ENCODE measurements at places on chromosomes 2 and 18. TPM values are rescaled to one million over a fixed set of nuclear protein-coding genes. Genes with fewer than 3 reads are reported as not detected.

AGXT gene
- total RNA-seq = not detected

GRCh38 chr2:8573942-8574195, 108.0 kb upstream of the ID2 start:
- H3K27me3 ChIP-seq = no peaks in the 10 kb centered on the region
- no peaks in the 10 kb centered on the region for H3K36me3 ChIP-seq
- H3K27ac ChIP-seq = no peak overlapping the region
- no peak overlapping the region for H3K4me3 ChIP-seq
- DNase-seq = no peak
- H3K4me1 ChIP-seq = peaks cover 28% of the 10 kb centered on the region

TRAPPC8 gene
- 29.2 TPM for total RNA-seq

CDH7 gene
- not detected for total RNA-seq

GRCh38 chr18:26403491-26403890, 144.9 kb downstream of the KCTD1 start:
- no peak overlapping the region for H3K27ac ChIP-seq
- no peak for DNase-seq
- H3K27me3 ChIP-seq = no peaks in the 10 kb centered on the region

- no peak for DNase-seq
- no peak overlapping the region for H3K4me3 ChIP-seq
- H3K27me3 ChIP-seq = no peaks in the 10 kb centered on the region
- H3K36me3 ChIP-seq = no peaks in the 10 kb centered on the region
These were observed 73.8 kb upstream of the B3GNT7 start for GRCh38 chr2:231321556-231322334.

PFN4 gene
- not detected for total RNA-seq

DNA sequence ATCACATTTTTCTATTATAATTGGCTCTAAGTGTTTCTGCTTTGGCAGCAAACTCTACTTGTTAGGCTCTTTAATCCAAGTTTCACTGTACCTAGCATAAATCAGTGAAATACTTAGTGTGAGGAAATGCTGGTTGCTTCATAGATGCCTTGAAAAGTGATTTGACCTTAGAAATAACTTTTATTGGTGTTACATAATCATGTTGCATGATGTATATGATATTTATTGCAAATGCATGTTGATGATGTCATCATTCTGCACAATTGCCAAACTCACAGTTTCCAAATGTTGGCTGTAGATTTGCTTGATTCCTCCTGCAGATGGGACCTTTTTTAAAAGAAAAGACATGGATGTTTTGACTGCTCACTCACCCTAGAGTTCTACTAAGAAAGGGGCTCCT, 137.6 kb upstream of the BCL2L11 start:
- H3K36me3 ChIP-seq = no peaks in the 10 kb centered on the region
- no peaks in the 10 kb centered on the region for H3K4me1 ChIP-seq
- H3K27ac ChIP-seq = no peak overlapping the region
- H3K4me3 ChIP-seq = no peak overlapping the region
- no peak for DNase-seq

PLGLB1 gene
- total RNA-seq = 4.4 TPM

GRCh38 chr18:3538954-3539617, 89.1 kb downstream of the TGIF1 start:
- H3K4me3 ChIP-seq = no peak overlapping the region
- H3K27me3 ChIP-seq = no peaks in the 10 kb centered on the region
- H3K4me1 ChIP-seq = no peaks in the 10 kb centered on the region
- DNase-seq = no peak
- H3K36me3 ChIP-seq = no peaks in the 10 kb centered on the region
- H3K27ac ChIP-seq = no peak overlapping the region

MARCHF4 gene
- total RNA-seq = not detected

- DNase-seq = peak; percentile 69
- peak within 1 kb of the TSS; percentile 84 for H3K27ac ChIP-seq
- peak within 1 kb of the TSS; percentile 93 for H3K4me3 ChIP-seq
- H3K36me3 ChIP-seq = peaks cover 17% of the 10 kb centered on the region
These were observed at the start of gene CYTIP for GRCh38 chr2:157443795-157444640. Gene CYTIP, minus strand, starts transcription at chr2:157444089. Its CDS starts 69 bp downstream, at chr2:157444020.

DNA sequence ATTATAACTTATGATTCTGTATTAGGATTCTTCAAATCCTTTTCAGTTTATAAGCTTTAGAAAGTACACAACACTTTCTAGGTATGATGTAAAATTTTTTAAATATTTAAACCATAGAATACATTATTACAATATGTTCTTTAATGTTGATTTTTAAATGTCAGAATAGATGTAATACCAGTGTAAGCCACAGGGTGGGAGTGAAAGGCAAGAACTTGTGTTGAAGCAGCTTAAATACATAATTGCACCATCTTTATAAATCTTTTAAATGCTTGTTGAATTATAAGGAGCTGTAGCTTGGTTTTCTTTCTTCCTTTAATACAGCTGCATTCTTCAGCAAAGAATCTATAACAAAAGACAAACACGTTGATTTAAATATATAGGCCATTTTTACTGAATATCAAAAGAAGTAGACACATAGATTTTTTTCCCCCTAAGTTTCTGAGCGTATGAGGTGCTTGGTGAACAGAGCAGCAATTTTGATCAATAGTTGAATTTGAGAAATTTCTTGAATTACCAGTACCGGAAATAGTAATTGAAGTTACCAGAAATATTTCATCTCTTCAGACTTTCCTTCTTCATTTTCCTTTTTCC, 63.0 kb downstream of the TANK start:
- no peaks in the 10 kb centered on the region for H3K4me1 ChIP-seq
- no peaks in the 10 kb centered on the region for H3K27me3 ChIP-seq
- no peak overlapping the region for H3K4me3 ChIP-seq
- DNase-seq = no peak

GRCh38 chr2:98161186-98161585, 74.2 kb downstream of the VWA3B start:
- no peak overlapping the region for H3K27ac ChIP-seq
- no peak for DNase-seq
- no peaks in the 10 kb centered on the region for H3K4me1 ChIP-seq
- no peaks in the 10 kb centered on the region for H3K36me3 ChIP-seq
- H3K4me3 ChIP-seq = no peak overlapping the region

GRCh38 chr2:49661809-49662208, 507.5 kb upstream of the FSHR start:
- no peak overlapping the region for H3K27ac ChIP-seq
- H3K36me3 ChIP-seq = no peaks in the 10 kb centered on the region
- no peak overlapping the region for H3K4me3 ChIP-seq
- no peaks in the 10 kb centered on the region for H3K27me3 ChIP-seq

CFAP221 gene
- not detected for total RNA-seq

SERPINB2 gene
- 1.2 TPM for total RNA-seq

GRCh38 chr18:11368020-11368419, 218.7 kb upstream of the PIEZO2 start:
- DNase-seq = no peak
- no peaks in the 10 kb centered on the region for H3K27me3 ChIP-seq
- no peaks in the 10 kb centered on the region for H3K4me1 ChIP-seq
- H3K36me3 ChIP-seq = no peaks in the 10 kb centered on the region
- H3K27ac ChIP-seq = no peak overlapping the region

GRCh38 chr18:10953672-10954071, 195.7 kb downstream of the PIEZO2 start:
- H3K27ac ChIP-seq = no peak overlapping the region
- no peaks in the 10 kb centered on the region for H3K27me3 ChIP-seq
- no peaks in the 10 kb centered on the region for H3K4me1 ChIP-seq
- no peak for DNase-seq

DNA sequence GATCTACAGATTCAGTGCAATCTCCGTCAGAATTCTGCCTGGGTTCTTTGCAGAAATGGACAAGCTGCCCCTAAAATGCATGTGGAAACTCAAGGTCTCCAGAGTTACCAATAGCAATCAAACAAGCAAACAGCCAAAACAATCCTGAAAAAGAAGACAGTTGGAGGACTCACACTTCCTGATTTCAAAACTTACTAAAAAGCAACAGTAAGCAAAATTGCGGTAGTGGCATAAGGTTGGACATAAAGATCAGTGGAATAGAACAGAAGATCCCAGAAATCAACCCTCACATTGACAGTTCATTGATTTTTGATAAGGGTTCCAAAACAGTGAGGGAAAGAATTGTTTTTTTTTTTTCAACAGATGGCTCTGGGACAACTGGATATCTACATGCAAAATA, 59.7 kb downstream of the NPPC start:
- DNase-seq = no peak
- no peaks in the 10 kb centered on the region for H3K4me1 ChIP-seq
- H3K4me3 ChIP-seq = no peak overlapping the region

- no peaks in the 10 kb centered on the region for H3K4me1 ChIP-seq
- H3K27me3 ChIP-seq = no peaks in the 10 kb centered on the region
- no peak for DNase-seq
- H3K36me3 ChIP-seq = peaks cover 21% of the 10 kb centered on the region
- no peak overlapping the region for H3K4me3 ChIP-seq
- H3K27ac ChIP-seq = no peak overlapping the region
These were observed 24.6 kb downstream of the PTRHD1 start for GRCh38 chr2:24768601-24769000.

GRCh38 chr2:78351208-78351607, 674.3 kb upstream of the REG3G start:
- no peaks in the 10 kb centered on the region for H3K36me3 ChIP-seq
- H3K27me3 ChIP-seq = no peaks in the 10 kb centered on the region
- H3K4me3 ChIP-seq = no peak overlapping the region
- DNase-seq = no peak
- no peaks in the 10 kb centered on the region for H3K4me1 ChIP-seq

ATIC gene
- 298 TPM for total RNA-seq

IL1R2 gene
- total RNA-seq = 0.85 TPM

NYAP2 gene
- total RNA-seq = not detected

GRCh38 chr2:216015722-216016464, 2.5 kb upstream of the MREG start:
- DNase-seq = peak; percentile 38
- H3K36me3 ChIP-seq = no peaks in the 10 kb centered on the region
- H3K4me1 ChIP-seq = peaks cover 41% of the 10 kb centered on the region
- H3K27ac ChIP-seq = peak overlapping the region; percentile 49

DNA sequence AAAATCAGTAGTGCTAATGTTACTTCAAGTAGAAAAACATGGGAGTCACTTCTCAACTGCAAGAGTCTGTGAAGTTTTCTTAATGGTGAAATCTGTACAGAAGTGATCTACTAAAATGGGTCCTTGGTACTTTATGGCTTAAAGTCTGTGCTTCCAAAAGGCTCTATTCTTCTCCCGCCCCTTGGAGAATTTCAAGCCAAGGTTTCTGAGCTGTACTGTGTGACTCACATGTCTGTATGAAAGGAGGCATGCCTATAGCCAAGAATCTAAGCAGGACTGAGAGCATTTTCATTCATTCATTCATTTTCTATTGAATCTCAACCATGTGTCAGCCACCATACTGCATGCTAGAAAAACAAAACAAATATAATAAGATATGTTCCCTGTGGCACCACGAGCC, 19.8 kb upstream of the DDX18 start:
- no peaks in the 10 kb centered on the region for H3K4me1 ChIP-seq
- DNase-seq = no peak
- H3K4me3 ChIP-seq = no peak overlapping the region
- no peaks in the 10 kb centered on the region for H3K27me3 ChIP-seq
- no peaks in the 10 kb centered on the region for H3K36me3 ChIP-seq
- no peak overlapping the region for H3K27ac ChIP-seq

DNA sequence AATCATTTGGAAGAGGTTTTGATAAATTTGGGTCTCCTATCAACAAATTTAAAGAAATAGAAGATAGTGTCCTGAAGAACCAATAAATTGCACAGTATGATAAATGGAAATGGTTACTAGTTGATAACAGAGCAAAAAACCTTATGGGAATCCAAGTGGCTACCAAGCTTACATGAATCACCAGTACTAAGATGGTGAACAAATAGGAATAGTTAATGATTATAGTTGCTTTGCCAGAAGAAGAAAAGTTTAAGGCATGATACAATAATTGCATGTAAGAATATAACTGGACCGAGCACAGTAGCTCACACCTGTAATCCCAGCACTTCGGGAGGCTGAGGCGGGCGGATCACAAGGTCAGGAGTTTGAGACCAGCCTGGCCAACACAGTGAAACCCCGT, 19.6 kb upstream of the INO80D start:
- no peaks in the 10 kb centered on the region for H3K4me1 ChIP-seq
- H3K27ac ChIP-seq = no peak overlapping the region
- no peak overlapping the region for H3K4me3 ChIP-seq
- DNase-seq = no peak
- H3K36me3 ChIP-seq = no peaks in the 10 kb centered on the region
- H3K27me3 ChIP-seq = no peaks in the 10 kb centered on the region

AKAIN1 gene
- not detected for total RNA-seq

- H3K4me1 ChIP-seq = peaks cover 31% of the 10 kb centered on the region
- no peak overlapping the region for H3K27ac ChIP-seq
- DNase-seq = no peak
These were observed 188.5 kb downstream of the HDAC4 start for GRCh38 chr2:239212121-239212928.

SLC4A5 gene
- 1.8 TPM for total RNA-seq

DNA sequence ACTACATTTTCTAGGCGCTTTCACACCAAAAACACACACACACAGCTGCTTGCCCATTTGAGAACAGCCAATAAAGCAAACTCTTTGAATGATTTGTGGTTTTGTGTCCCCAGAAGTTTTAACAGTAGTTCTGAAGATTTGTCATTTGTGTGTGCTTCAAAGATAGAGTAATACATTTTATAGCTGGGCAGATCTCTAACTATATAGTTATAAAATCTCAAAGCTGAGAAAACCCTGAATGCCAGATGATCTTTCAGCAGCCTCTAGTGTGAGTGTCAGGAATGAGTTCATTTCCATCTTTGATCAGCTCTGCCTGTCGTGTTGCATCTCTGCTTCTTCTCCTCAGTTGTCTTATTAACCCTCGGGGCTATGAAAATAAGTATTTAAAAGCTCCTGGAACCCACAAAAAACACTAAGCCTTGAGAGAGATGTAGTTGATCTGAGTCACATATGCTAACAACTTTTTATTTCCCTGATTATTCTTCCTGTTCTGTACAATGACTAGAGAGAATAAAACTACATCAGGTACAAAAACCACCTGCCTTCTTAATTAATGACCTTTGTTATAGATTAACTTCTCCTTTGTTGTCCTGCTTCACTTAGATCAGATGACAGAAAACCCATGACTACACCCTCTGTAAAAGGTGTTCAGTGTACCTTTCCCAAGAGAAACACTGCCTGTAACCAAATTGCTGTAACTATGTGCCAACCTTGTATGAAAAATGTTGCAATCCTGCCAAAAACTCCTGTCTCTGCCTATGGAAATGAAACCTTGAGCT, 30.0 kb upstream of the SLC3A1 start:
- H3K27me3 ChIP-seq = no peaks in the 10 kb centered on the region
- no peaks in the 10 kb centered on the region for H3K36me3 ChIP-seq
- H3K4me3 ChIP-seq = no peak overlapping the region
- no peak overlapping the region for H3K27ac ChIP-seq
- DNase-seq = no peak

GRCh38 chr2:235925250-235925919, 242.8 kb downstream of the GBX2 start:
- H3K4me1 ChIP-seq = no peaks in the 10 kb centered on the region
- no peaks in the 10 kb centered on the region for H3K36me3 ChIP-seq
- no peak overlapping the region for H3K27ac ChIP-seq
- no peak for DNase-seq
- H3K4me3 ChIP-seq = no peak overlapping the region
- no peaks in the 10 kb centered on the region for H3K27me3 ChIP-seq

NAT8 gene
- not detected for total RNA-seq

Data from CD8-positive, alpha-beta memory T cell (primary cell).